IPS DF 6.9 (cell line): ENCODE measurements at places on chromosomes 6 and 20.

DNA sequence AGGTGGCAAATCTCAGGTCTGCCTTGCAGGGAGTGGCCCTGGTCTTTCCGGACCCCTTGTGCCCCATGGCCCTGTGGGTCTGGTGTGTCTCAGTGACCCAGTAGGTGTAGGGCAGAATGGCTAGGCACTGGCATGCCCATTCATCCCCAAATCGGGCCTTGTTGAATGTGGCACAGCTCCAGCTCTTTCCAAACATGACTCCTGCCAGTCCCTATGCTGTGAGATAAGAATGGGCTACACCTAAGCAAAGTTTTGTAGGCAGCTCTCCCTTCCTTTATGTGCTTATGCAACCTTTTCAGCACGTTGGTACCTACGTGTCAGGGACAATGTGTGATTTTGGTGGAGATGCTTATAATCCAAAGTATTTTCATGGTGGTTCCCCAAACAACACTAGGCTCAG is 33.9 kb downstream of the FOXO3 start:
- no peak for DNase-seq

DNA sequence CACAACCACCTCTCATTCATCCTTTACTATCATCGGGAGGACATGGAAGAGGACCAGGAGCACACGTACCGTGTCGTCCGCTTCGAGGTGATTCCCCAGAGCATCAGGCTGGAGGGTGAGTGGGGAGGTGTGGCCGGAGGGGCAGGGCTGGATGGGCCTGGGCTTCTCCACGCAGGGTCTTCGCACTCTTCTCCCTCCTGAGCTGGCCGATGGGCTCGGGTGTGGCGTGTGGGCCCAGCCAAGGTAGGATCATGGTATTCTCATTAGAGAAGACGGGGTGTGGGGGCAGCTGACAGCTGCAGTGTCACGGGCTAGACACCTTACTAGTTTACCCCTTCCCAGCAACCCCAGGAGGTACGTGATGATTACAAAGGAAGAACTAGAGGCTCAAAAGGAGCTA is 33.5 kb downstream of the TM9SF4 start:
- DNase-seq, result no peak

DNA sequence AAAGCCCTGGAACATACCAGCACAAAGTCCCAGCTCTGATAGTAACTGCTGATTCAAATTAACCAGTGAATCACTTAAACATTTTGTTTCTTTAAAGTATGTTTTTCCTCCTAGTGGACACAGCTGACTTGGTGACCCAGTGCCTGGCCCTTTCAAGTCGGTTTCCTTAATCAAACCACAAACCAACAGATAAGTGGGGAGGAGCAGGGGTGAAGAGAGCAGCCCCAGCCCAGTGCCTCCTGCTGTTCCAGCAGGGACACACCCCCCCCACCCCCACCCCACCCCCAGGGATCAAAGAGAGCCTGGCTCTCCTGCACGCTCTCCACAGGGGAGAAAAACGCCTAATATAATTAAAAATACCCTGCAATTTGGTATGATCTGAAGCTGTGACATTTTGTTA is 55.4 kb upstream of the TBXT start:
- no peak for DNase-seq

GRCh38 chr20:35012227-35013069 is 56.8 kb downstream of the MYH7B start:
- no peak for DNase-seq

DNA sequence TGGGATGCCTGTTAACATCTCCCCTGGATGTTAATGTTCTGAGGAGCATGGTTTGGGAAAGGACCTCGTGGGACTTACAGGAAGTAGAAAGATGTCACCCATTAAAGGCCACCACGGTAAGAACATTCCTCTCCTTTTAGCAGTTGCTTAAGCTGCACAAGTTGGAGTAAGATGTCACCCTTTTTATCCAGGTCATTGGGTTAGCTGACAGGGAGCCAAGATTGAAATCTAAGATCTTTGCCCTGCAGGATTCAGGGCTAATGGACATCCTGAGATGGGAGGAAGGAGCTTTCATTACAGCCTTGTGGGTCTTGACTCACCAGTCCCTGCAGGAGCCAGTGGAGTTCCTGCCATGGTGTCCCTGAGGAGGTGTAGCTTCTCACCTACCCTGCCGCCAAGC is 22.1 kb downstream of the PABPC1L start:
- DNase-seq, result no peak

DNA sequence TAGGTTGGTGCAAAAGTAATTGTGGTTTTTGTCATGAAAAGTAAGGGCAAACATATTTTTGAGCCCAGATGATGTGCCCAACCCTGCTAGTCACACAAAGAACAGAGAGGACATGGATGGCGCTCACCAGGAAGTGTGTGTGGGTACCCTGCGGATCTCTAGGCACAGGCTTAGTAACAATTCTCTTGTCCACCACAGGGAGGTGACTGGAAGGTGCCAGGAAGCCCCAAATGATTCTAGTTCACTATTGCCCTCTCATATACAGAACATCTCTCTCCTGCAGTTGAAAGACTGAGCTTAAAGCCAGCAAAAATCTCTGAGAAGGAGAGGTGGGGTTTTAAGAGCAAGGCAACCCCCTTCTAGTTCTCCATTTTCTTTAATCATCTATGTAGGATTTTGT is 272.1 kb upstream of the TAB2 start:
- no peak for DNase-seq
